Cerebellar nuclear complex (tissue), 1 donor: ENCODE measurements at places on chromosomes 3 and 15.
A peak's percentile ranks its signal among the peaks of the same experiment; 100 is the strongest.

GRCh38 chr3:156148946-156149381, 28.6 kb downstream of the KCNAB1 start:
- DNase-seq: no peak

GRCh38 chr3:39457361-39457760, 10.1 kb upstream of the MOBP start:
- no peak for DNase-seq

GRCh38 chr15:91102546-91103330, 2.7 kb downstream of the SV2B start:
- DNase-seq: no peak

GRCh38 chr15:63191895-63192618, 2.7 kb downstream of the RAB8B start:
- DNase-seq: no peak

DNA sequence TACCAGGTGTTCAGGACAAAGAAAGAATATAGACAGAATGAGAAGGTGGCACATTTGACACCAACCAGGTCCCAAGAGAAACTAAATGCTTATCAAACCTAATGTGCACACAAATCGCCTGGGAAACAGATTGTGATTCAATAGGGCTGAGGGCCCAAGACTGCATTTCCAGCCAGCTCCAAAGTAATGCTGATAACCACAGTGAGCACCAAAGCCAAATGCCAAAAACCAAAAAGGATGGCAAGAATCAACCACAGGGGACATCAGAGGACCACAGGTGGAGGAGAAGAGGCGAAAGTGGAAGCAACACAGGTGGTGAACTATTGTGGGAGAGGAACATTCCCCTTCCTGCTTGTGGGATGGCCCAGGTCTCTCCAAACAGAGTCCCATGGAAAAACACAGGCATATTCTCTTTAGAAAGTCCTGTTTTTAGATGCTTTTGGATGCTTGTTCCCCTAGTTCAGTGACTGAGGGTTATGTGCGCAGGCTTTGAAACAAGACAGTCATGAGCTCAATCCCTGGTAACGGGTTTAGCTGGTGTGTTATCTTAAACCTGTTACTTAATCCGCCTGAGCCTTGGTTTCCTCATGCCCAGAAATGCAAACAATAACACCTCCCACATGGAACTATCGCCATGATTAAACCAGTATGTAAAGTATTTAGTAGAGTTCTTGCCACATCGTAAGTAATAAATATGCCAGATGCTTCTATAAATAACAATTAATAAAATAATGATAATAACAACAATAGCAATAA, 241.7 kb downstream of the ATP8B4 start:
- DNase-seq: no peak

DNA sequence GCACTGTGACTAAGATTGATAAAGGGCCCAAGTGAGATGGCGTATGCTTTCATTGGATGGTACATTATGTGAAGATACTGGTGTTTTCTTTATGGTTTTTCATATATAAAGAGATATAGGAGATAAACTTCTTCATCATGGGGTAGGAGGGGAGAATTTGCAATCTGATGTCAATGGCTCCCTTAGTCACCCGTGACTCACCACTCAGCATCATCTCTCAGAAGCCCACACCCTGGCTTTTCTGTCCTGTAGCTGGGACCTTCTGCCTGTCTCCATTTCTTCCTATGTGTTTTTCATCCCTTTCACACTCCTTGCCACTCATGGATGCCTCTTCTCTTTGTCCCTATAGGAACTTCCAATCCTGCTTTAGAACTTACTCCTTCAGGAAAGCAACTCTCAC, 114.3 kb upstream of the SEMA6D start:
- DNase-seq: no peak

DNA sequence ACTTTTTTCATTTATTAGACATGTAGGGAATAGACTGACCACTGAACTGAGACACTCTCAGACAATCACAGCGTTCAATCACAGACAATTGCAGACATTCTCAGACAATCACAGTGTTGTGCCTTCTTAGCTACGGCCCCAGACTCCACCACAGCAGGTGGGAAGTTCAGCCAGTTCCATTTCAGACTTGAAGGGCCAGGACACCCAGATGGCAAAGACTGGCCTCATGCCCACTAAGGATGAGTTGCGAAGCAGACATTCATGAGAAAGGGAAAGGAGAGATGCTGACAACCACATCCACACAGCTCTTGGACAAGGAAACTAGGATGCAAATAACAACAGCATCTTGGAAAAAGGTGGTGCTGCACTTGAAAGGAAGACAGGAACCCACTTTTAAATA, 21.9 kb upstream of the ALDH1L1 start:
- DNase-seq: peak; percentile 80

DNA sequence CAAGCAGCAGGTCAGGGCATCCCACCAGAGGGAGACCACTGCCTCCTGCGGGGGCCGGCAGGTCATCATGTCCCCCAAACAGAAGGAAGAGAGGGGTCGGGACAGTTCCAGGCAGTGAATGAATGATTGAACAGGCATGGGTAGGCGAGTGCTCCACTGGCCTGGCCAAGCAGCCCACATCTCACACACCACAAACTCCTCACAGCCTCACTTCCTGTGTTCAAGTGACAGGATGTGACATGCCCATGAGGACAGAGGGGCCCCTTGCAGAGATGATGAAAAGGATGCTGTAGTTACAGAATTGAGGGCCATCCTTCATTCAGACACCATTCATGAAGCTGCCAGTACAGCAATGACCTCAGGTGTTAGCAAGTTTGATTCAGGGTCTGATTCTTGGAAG, 3.7 kb downstream of the IQSEC1 start:
- no peak for DNase-seq

- no peak for DNase-seq
Measured at GRCh38 chr15:78943692-78944091, 1.2 kb downstream of the CTSH start.

DNA sequence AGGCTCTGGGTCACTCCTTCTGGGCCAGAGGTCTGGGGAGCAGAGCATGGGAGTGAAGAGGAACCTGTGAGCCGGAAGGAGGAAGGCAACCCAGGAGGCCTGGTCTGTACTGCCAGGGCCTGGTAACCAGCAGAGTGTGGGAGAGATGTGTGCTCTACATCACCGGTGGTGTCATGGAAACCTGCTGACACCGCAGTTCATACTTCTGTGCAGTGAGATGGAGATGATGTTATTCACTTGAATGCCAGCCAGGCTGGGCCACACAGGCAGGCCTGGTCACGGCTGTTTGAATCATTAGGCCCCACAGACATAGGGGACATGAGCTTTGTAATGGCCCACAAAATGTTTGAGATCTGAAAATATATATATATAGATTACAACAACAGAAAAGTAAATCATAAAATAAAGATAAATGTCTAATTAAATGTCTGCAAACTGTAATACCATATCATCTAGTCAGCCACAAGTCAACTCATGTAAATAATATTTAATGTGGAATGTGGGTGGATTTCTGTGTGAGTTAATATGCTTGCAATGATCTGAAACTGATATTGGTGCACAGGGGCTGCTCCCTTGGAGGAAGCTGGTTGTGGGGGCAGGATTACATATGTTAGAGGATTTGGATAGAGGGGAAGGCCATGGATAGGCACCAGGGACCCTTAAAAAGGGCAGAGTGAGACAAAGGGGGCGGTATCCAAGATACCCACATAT, 108.5 kb upstream of the PFN2 start:
- no peak for DNase-seq

GRCh38 chr3:96209699-96210098, 604.7 kb upstream of the EPHA6 start:
- DNase-seq: no peak

DNA sequence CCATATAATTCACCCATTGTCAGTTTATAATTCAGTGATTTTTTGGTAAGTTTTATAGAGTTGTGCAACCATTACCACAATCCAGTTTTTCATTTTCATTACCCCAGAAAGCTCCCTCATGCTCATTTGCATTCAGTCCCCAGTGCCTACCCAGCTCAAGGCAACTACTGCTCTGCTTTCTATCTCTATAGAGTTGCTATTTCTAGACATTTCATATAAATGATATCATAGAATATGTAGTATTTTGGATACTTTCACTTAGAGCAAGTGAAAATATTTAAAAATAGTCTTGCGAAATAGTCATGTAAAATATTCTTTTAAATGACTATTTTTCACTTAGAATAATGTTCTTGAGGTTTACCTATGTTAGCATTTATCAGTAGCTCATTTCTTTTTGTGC, 42.1 kb downstream of the ZNF654 start:
- no peak for DNase-seq

DNA sequence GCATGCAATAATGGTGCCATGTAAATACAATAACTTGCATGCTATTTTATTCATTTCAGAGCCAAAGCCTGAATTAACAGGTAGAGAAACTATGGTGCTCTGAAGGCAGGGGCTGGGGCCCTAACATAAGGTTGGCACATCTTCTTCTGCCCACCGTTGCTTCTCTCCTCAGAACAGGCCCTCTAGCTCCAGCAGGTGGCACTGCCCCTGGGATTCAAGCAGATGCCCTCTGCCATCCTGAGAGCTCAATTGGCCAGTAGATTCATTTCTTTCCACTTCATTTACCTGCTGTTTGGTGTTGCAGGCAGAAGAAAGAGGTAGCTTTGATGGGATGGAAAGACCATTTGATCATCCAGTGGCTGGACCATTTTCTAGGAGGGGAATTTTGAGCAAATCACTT, 130.5 kb downstream of the FOXB1 start:
- no peak for DNase-seq

DNA sequence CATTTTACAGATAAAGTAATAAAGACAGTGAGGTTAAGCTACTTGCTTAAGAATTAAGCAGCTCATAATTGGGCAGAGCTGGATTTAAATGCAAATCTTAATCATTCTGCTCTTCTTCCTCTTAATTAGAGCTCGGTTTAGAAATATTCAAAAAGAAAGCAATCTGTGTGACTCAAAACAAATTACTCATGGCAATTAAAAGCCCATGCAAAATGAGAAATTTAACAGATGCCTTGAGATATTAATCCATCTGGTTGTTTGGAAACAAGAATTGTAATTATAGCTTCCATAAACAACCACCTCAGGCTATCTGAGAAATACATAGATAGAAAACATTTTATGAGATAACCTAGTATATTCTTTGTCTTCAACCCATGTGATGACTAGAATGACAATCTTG, 44.2 kb upstream of the DCBLD2 start:
- DNase-seq: no peak

DNA sequence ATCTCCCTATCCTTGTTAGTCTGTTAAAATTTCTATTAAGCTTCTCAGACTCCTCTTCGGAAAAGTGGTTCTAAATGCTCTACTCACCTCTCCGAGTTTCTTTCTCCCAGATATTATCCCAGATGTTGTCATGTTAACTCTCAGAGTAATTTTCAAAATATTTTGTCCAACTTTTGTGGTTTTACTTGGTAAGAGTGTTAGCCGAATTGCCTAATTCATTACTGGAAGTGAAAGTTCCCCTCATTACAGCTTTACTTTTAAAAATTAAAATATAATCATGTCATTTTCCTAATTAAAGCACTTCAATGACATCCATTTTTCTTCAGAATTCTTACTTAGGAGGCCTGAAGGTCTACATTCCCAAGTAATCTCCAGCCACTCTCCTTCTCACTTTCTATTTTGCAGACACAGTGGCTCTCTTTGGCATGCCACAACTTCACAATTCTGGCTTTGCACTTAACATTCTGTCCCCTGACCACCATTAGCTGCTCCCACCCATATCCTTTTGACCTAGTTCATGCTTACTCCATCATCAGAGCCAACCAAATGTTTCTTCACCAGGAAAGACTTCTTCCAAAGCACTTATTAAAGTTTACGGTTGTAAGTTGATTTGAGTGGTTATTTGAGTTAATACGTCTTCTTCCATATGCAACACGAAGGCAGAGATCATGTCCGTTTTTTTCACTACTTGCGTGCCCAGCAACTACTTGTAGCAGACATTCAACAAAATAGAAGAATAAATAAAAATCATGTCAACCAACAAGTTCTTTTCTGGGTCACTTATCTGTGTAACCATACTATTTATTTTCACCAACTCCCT, 10.2 kb upstream of the TIPARP start:
- no peak for DNase-seq

GRCh38 chr15:75213768-75214221, 12.1 kb downstream of the C15orf39 start:
- DNase-seq: no peak

DNA sequence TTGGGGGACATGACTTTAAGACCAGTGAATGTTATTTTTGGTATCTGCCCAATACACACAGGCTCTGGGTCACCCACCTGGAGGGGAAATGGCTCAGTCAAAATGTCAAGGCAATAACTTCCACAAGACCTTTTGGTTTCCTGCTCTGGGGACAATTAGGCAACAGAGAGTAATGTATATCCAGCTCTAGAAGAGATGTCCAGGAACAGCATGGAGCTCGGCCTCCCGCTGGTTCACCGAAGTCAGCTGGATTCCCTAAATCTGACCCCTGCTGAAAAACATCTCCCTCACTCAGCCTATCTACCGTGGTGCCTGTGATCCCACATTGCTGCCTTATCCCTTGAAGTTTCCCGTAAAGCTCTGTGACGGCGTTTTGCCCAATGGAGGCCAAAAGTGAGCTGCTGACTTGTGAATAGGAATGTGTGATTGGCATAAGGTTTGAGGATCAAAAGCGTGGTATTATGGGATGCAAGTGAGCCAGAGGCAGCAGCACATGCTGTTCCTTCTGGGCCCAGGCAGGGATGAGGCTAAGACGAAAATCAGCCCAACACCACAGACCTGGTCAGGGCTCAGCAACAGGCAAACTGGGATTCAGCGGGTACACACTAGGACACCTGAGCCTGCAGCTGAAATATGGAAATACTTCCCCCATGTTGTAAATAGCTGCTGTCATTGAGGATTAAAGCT, 47.2 kb upstream of the SLC6A11 start:
- DNase-seq: no peak

DNA sequence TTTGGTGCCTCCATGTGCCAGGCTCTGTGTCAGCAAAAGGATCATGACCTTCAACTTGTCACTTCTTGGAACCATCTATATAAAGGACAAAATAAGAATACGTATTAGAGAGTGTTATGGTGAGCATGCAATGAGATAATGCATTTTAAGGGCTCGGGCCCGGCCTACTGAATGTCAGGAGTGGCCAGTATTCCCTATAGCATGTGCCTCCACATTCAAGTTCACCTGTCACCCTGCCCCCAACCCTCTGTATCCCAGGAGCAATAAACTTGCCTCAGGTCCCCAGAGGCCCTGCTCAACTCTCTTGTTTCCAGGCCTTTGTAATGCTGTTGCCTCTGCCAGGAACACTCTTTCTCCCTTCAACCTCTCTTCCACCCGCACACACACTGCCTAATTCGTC, 90.2 kb upstream of the SLC6A11 start:
- DNase-seq: no peak

- DNase-seq: no peak
Measured at GRCh38 chr15:86654501-86654900, 574.8 kb downstream of the AGBL1 start.

- DNase-seq: no peak
Measured at GRCh38 chr3:182861348-182861747, 68.0 kb downstream of the ATP11B start.
